Epithelial cell of proximal tubule (primary cell): ENCODE measurements at places on chromosomes 4 and X.

- DNase-seq = no peak
Measured at GRCh38 chrX:135295944-135296305, 13.4 kb upstream of the ETDC start.

DNA sequence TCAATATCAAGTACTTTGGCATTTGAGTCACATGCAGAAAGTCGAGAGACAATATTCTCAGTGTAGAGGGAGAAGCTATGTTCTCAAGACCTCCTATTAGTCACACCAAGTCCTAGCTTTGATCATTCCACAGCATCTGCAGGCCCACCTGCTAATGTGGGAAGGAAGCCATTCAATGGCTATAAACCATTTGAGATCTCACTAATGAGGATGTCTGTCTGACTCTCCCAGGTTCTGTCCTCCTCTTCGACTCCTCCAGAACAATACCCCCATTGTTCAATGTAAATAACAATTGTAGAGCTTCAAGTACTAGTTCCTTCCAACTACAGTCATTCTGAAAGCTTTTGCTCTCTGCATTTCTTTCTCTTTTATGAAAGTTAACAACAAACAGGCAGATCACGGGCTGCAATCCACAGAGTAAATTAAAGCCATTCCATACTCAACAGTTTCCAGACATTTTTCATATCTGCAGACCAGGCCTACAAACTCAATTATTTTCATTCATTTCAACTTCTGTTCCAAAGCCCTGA lies 140.2 kb upstream of the EDNRA start:
- no peak for DNase-seq

GRCh38 chr4:5461477-5461876 lies 246.9 kb downstream of the EVC2 start:
- no peak for DNase-seq

- DNase-seq = no peak
Measured at GRCh38 chrX:55107911-55108310, 19.1 kb downstream of the PAGE2 start.

DNA sequence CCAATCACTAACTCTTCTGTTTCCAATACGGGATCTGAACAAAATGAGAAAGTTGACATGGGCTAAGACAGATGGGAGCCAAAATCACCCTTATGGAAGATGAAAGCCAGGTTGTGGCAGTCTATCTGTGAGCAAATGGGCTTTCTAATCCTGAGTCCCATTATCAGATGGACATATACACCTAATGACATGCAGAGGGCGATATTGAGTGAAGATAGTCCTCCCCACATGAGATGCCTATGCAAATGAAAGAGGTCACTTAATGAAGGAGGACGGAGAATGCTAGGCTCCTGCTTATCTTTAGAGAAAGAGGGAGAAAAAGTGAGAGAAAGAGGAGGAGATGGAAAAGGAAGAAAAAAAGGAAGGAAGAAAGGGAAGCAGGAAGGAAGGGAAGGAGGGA lies 547.5 kb downstream of the NLGN4X start:
- no peak for DNase-seq

- DNase-seq = no peak
Measured at GRCh38 chr4:86294883-86295282, 65.0 kb downstream of the MAPK10 start.

- no peak for DNase-seq
Measured at GRCh38 chr4:25178838-25179261, 18.6 kb upstream of the SEPSECS start.

GRCh38 chr4:14087459-14087858 lies 459.9 kb upstream of the BOD1L1 start:
- DNase-seq = no peak

DNA sequence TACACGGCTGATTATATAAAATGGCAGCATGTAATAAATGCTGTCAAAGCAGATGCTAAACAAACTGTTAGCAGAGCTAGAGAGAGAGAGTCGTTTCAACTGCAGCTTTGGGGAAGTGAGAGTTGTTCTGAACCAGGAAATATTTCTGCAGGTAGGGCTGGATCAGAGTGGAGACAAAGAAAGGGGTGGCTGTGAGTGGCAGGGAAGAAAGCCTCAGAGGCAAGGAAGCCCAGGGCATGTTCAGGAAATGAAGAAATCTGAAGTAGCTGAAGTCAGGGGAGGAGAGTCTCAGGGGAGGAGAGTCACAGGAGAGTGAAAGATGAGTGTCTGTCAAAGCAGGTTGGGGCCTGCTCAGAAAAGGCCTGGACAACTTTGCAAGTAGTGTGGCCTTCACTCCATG lies 48.4 kb upstream of the RPS6KA3 start:
- no peak for DNase-seq

DNA sequence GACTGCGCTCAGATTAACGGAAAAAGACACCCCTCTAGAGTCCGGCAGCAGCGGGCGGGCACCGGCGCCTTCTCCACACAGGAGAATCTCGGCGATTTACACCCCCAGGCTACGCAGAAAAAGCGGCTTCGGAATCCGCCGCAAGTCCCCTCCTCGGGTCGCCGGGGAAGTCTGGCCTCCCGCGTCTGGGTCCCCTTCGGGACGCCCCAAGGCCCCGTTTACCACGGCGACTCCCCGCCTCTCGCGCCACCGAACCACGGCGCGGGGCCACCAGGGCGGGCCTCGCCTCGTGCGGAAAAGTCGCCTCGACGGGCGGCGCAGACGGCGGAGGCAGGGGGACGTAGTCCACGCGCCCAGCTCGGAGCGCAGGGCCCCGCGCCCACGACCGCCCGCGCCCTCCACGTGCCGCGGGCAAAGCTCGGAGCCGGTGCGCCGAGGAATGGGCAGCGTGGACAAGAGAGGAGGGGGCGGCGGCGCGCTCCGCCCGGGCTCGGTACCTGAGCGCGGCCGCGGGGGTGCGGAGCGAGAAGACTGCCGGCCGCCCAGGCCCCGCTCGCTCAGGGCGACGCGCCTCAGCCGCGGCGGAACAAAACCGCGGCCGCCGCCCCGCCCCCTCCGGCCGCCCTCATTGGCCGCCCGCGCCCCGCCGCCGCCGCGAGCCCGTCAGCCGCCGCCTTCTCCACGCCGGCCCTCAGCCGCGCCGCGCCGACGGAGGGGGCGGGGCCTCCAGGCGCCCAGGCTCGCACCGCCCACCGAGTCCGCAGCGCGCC lies at the start of gene FAM53A:
Gene FAM53A, minus strand, starts transcription at position 578 of the 770 bp plus-strand sequence. CDS start 15,572 bp downstream, outside the sequence.
- no peak for DNase-seq

DNA sequence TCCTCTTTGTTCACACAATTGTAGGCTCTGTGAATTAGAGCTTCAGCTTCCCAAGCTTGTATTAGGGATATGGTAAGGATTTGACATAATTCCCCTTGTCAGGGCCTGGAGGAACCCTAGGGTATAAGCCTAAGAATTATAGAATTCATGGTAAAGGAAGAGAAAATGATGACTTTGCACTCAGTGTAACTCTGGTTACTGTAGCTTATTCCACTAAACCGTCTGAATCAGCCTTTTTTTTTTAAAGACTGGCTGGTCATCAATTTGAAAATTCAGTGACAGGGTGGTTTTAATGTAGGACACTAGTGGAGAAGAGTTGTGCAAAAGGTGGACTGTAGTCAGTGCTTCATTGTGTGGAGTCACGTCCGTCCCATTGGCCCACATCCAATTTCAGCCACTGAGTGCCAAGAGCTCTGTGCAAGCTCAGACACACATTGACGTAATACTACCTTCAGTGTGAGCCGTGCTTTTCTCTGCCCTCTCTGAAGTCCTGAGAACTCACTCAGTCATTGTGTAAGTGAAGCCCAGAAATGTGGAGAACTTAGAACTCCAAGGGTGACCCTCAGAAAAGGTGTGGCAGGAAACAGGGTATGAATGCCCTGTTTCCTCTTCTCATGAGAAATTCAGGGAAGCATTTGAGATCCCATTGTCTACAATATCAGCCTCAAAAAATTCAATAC lies 449.8 kb downstream of the C4orf33 start:
- DNase-seq = peak; percentile 10

GRCh38 chr4:185143601-185143969 lies 519 bp downstream of the SLC25A4 start:
- no peak for DNase-seq

DNA sequence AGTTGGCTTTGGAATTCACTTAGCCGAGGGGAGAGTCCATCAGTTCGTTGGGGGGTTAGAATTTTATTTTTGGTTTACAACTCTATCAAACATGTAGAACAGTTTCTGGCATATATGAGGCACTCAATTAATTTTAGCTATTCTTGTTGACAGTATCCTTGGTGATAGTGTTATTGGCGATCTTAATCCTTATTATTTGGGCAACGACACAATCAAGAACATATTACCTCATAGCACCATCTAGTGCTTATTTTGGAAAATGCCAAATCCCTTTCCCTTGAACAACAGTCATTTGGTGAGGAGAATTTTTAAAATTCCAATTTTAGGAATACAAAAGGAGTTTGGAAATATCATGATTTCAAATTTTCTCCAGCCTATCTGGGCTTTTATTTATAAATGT lies 17.9 kb upstream of the PGRMC1 start:
- DNase-seq = no peak

DNA sequence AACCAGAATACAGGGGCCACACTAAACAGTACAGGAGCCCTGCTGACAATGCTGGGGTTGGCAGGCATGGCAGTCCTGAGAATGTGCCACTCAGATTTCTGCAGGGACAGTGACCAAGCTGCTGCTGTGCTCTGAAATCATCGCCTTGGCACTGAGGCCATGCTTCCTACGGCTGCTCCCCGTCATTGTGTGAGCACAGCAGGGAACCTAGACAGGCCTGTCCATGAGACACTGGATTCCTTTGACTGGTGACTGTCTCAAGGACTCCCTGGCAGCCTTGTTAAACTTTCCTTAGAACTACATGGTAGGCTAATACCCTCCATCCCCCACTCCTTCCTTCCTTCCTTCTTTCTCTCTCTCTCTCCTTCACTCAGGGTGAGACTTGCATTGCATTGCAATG lies 111.4 kb downstream of the LUZP4 start:
- DNase-seq = no peak

DNA sequence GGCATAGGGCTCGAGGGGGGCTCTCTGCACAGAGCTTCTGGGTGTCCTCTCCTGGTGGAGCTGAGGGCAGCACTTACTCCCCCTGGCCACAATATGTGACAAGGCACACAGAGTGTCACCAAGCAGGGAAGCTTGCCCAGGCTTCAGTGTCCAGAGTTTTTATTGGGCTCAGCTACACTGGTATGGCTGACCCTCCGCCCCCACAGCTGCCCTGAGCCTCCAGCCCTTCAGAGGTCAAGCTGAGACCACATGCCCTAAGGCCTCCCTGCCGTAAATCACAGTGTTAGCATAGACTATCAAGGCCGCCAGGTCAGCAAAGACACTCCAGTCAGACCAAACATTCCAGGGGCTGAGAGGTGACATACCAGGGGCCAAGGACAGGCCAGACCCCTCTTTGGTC lies 59.0 kb downstream of the EVC start:
- no peak for DNase-seq

- no peak for DNase-seq
Measured at GRCh38 chrX:71365356-71365874, 742 bp upstream of the TAF1 start.

GRCh38 chrX:150893936-150894335 lies 4.5 kb downstream of the CD99L2 start:
- DNase-seq = no peak

- no peak for DNase-seq
Measured at GRCh38 chr4:84710548-84710947, 127.6 kb downstream of the CDS1 start.

GRCh38 chrX:133559909-133560308 lies 144.6 kb upstream of the GPC4 start:
- peak; percentile 19 for DNase-seq

- no peak for DNase-seq
Measured at GRCh38 chr4:169159624-169160171, 111.1 kb downstream of the SH3RF1 start.

- no peak for DNase-seq
Measured at GRCh38 chr4:20159516-20159915, 92.2 kb upstream of the SLIT2 start.

DNA sequence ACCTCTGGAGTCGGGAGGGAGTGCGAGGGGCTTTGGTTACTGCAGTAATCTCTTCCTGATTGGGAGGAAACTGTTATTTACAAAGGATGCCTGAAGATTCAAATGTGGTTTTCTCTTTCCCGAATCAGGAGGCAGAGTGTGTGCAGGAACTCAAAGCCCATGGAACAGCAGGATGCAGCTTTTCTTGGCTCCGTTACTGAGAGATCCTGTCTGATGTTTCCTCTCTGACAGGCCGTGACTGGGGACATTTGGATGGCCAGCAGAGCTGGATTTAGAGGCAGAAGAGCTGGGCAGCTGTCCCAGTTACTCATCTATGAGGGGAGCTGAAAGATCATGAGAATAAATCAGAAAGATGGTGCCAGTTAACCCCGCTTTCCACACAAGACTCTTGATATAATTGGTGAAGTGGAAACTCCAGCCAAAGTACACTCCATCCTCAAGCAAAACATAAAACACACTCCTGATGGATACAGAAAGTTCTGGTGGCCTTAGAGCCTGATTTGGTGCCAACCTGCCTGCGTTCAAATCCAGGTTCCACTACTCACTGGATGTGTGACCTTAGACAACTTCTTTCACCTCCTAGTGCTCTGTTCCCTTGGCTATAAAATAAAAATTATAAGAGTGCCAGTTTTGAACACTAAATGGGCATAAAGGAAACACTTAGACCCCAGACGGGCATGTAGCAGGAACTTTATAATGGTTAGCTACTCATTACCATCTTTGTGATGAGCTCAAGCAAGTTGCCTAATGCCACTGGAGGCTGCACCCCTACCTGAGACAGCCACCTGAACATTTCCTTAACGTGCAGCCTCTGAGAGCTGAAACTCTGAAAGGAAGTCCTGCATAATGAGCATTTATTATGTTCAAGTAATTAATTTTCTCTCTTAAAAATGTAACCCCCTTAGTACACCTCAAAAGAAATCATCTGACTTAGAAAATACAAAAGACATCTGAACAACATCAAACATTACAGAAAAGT lies 349.0 kb upstream of the GATB start:
- DNase-seq = no peak

DNA sequence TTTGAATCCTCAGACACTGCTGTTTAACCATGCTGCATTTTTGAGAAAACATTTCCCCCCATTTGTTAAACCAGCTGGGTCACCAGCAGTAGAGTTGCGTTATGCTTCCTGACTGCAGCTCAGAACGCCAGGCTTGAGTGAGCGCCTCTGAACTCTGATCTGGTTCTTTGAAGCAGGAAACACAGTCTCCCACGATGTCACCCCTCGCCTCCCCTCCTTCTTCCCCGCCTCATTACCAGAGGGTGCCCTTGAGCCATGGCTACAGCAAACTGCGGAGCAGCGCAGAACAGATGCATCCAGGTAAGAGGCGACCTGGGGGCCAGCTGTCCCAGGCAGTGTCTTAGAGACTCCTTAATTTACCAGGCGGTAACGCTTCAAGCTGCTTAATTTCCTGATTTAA lies 78.4 kb downstream of the REPS2 start:
- no peak for DNase-seq

DNA sequence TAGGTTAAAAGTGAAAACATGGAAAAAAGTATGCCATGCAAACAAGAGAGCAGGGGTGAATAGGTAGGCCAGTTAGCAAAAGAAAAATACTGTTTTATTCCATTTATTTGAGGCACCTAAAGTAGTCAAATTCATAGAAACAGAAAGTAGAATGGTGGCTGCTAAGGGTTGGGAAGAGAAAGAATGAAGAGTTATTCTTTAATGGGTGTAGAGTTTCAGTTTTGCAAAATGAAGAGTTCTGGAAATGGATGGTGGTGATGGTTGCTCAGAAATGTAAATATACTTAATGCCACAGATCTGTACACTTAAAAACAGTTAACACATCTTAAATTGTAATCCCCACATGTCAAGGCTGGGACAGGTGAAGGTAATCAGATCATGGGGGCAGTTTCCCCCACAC lies 29.7 kb downstream of the PARM1 start:
- DNase-seq = no peak

- peak; percentile 94 for DNase-seq
Measured at GRCh38 chr4:40672528-40673522, 43.2 kb upstream of the RBM47 start.

GRCh38 chr4:37002625-37003024 lies 241.9 kb upstream of the NWD2 start:
- DNase-seq = no peak
